Astrocyte of the spinal cord (primary cell): ENCODE measurements at places on chromosomes 1 and 21.

DNA sequence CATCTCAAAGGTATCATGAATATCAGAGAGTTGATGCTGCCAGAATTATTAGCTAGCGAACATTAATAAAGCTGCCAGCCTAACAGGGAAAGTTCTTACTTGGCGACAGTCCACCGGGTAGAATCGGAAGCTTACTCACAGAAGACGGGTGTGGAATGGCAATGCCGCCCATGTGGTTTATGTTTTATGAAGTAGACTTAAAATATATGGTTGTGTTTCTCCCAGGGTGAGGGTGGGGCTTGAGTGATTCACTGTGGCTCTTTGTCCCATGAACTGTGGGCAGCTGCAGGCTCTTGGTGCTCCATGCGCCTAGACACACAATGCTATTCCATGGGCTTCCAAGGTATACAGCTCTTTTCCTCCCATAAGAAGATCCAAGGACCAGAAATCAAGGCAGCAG is 162.7 kb downstream of the PIGK start:
- no peak for DNase-seq

- no peak for DNase-seq
Measured at GRCh38 chr1:228366866-228367741, 39.5 kb downstream of the TRIM11 start.

GRCh38 chr1:201332616-201333335 is 44.7 kb downstream of the TNNT2 start:
- DNase-seq = no peak

GRCh38 chr21:14736162-14736561 is 190.0 kb upstream of the SAMSN1 start:
- no peak for DNase-seq

DNA sequence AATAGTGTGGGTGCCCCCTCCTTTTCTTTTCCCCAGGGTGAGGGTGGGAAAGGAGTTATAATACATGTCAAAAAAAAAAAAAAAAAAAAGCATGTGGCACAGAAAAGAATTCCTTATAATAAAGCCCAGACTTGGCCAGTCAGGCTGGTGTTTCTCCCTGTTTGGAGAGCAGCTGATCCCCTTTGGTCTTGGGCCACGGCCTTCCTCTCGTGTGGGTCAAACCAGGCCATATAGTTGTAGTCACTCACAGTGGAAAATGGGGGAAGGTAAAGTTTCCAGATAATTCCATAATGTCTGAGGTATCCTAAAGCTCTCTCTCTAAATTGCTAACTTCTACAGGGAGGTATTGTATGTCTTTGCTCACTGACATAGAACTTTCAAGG is 22.0 kb downstream of the CLIC6 start:
- no peak for DNase-seq

- DNase-seq = peak; percentile 91
Measured at GRCh38 chr21:34129039-34129891, 55.9 kb downstream of the MRPS6 start.

DNA sequence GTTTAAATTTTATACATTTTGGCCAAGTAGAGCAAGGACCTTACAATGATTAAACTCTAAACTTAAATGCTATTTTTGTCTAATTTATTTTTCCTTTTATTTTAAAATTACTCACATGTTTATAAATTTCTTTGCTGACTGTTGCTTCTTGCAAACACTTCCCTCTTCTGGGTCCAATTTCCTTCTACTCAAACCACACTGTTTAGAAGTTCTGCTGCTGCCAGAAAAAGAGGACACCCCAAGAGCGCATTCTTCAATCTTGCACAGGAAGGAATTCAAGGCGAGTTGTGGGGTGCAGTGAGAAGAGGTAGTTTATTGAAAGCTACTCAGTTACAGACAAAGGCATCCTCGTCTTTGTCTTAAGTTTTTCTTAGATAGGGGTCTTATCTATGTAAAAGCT is 88.5 kb upstream of the NEK7 start:
- DNase-seq = no peak

GRCh38 chr1:13763222-13763621 is 63.2 kb downstream of the PRDM2 start:
- no peak for DNase-seq

DNA sequence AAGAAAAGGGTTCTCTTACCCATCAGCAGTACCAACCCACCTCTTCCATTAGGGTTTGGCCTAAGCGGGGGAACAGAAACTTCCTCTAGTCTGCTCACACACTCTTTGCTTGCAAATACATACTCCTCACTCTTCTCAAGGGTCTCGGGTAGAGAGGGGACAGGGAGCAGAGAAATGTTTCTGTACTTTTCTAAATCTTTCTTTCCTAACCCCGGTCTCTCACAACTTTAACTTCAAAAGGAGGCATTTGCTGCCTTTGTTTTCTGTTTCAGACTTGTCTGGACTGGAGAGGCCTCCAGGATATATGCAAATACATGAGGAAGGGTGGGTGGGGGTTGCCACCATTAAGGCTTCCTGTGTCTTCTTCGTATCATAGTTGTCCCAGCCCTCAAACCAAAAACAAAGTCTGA is 10.5 kb upstream of the LAX1 start:
- no peak for DNase-seq

DNA sequence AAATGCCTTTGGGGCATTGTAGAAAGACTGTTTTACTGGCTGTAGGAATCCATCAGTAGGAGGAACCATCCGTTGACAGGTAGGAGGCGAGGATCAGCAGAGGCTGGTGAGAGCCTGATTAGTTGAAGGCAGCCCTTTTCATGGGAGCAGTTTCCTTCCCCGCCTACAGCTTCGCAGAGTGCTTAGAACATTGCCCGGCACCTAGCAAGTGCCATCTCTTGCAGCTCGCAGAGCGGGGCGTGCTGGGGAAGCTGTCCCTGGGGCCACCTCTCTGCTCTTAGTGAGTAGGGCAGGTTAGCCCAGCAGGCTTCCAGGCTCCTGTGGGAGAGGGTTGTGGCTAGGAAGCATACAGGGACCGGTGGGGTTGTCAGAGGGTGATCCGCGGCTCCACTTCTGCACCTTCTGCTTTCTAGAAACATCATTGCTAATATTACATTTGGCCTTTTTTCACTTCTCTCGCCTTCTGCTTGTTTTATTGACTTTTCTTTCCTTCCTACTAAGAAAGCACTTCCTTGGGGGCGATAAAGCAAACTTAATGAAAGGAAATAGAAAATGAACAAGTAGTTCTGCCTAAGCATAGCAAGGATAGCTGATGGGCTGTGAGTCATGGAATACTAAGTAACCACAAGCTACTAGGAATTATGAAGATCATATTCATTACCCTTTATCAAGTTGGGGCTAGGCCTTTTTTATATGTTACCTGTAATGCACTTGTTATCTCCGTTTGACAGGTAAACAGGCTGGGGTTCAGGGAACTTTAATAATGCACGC is 176.7 kb downstream of the GALNT2 start:
- peak; percentile 62 for DNase-seq

GRCh38 chr1:53093451-53093754 is 31.4 kb downstream of the PODN start:
- no peak for DNase-seq

DNA sequence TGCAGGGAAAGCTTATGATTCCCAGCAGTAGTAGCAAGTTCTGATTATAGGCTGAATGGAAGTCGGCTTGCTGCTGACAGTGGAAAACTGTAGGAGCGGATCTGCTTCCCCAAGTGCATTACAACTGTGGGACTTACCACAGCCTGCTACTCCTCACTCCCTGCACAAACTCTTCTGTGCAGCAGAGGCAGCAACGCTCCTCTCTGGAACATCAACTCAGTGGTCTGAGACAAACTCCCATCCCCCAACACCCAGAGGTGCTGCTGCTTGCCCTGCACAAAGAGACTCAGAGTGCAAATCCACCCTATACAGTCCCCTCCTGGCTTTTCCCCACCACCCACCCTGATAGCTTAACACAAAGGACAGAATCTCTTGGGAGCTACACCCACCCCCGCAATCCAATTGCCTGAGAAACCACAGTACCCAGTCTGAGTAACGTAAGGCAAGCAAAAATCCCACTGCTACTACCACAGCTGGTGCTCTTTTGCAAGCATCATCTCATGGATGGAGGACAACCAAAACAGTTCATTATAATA is 1455.2 kb downstream of the AMY1C start:
- no peak for DNase-seq

DNA sequence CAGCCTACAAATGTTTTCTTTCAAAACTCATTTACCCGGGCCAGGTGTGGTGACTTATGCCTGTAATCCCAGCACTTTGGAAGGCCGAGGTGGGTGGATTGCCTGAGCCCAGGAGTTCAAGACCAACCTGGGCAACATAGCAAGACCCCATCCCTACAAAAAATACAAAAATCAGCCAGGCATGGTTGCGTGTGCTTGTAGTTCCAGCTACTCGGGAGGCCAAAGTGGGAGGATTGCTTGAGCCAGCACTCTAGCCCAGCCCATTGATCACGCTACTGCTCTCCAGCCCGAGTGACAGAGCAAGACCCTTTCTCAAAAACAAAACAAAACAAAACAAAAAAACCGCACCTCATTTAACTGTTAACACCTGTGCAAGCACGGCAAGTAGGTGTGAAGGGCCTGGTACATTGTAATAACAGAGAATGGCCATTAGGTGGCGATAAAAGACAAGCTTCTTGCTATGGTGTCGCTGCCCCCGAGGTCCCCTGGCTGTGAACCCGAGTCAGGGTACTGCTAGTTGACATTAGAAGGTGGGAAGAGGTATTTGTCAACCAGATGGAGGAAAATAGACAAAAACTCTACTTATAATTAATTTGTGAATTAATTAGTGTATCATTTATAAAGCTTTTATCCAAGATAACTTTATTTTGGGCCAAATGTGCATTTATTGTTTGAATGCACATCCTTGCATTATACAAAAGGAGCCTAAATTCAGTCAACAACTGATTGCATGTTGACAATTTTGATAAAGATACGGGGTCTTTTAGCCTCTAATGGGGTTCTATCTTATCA is 66.5 kb downstream of the SH3BGR start:
- DNase-seq = peak; percentile 53

GRCh38 chr1:48775831-48776392 is 779 bp downstream of the BEND5 start:
- no peak for DNase-seq

DNA sequence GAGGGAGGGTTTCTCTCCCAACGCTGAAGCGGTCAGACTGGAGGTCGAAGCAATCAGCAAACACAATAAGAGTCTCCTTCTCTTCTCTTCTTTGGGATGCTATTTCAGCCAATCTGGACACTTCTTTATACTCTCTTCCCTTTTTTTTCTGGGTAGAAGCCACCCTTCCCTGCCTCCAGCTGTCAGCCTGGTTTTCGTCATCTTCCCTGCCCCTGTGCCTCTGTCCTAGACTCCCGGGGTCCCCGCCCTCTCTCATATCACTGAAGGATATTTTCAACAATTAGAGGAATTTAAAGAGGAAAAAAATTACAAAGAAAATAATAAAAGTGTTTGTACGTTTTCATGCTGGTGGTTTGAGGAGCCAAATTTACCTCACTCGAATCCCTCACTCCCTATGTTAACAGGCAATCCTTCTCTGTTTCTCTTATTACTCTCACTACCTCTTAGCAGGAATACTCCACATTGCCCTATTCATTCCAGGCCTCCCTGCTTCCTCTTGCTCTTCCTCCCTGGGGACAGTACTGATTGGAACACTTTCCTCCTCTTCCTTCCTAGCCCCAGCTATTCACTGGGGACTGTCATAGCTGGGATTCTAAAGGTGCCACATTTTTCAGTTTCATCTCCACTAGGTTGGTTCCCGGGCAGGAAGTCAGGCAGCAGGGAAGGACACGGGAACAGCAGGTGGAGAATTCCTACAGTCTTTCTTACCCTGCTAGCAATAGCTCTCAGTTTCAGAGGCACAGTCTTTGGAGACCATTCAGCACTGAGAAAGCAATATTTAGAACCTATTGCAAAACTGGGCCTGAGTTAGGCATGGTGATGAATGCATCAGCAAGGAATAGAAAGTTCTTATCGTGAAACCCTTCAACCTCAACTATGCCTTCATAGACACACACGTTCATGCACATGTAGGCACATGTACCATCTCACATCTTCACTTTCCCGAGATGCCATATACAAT is 288.0 kb downstream of the PBX1 start:
- no peak for DNase-seq

GRCh38 chr1:227888404-227889046 is 59.2 kb downstream of the WNT9A start:
- no peak for DNase-seq

DNA sequence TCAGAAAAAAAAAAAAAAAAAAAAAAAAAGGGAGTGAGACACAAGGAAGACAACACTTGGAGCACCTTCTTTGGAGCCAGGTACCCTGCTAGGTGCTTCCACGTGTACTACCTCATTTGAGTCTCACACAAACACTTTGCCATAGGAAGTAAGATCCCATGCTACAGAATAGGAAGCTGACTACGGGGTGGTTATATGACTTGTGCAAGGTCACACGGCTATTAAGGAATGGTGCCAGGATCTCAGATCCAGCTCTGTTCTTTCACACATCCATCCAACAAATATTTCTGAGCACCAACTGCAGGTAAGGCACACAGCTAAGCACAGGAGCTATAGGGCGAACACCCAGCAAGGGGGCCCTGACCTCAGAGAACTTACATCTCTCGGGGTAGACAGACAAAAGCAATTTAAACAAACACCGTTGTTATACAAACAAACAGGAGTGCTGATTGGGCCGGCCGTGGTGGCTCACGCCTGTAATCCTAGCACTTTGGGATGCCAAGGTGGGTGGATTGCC is 22.4 kb downstream of the PTAFR start:
- DNase-seq = no peak
